T-cell (primary cell): ENCODE measurements at places on chromosomes 2 and 18.

GRCh38 chr2:46564811-46565241 is 85.5 kb downstream of the TMEM247 start:
- DNase-seq, result no peak

DNA sequence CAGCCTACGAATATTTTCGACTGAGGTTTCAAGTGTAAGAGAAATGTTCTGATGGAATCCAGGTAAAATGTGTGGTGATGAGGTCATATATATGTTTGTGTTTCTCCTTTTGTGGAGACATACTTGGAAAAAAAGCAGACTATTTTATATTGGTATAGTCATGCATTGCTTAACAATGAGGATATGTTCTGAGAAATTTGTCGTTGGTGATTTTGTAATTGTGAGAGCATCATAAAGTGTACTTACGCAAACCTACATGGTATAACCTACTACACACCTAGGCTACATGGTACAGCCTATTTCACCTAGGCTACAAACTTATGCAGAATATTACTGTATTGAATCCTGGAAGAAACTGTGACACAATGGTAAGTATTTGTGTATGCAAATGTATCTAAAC is 1849.9 kb upstream of the CELF4 start:
- DNase-seq, result no peak

DNA sequence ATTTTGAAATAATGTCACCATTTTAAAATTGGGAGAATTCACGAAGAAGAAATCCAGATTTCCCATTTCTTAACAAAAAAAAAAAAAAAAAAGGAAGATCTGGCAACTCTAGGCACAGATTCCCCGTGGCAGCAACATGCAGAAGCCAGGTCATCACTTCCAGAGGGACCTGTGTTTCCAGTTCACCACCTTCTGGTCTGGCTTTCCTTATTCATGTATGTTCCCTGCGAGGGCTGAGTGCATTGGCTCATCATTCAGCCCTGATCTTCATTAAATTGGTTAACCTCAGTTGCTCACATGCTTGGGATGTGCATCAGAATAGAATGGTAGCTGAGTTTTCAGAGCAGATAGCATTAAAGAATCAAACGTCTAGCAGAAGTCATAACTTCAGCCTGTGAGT is 25.0 kb upstream of the MAP3K20 start:
- DNase-seq, result no peak

DNA sequence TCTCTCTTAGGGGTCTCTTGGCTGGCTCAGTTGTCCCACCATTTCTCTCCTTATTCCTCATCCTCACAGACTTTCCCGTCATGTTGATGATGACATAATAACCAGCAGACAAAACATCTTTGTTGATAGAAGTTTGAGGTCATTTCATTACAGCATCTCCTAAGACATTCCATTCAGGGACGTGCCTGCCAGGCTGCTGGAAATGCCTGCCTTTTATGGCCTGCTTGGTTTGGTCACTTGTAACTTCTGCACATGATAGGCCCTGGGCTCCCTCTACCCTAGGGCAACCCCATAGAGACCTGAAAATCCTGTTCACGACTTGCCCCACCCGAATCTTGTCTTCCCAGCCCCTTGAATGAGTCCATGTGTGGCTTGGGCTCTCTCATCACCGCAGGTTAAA is 81.7 kb downstream of the SDC1 start:
- DNase-seq, result no peak

DNA sequence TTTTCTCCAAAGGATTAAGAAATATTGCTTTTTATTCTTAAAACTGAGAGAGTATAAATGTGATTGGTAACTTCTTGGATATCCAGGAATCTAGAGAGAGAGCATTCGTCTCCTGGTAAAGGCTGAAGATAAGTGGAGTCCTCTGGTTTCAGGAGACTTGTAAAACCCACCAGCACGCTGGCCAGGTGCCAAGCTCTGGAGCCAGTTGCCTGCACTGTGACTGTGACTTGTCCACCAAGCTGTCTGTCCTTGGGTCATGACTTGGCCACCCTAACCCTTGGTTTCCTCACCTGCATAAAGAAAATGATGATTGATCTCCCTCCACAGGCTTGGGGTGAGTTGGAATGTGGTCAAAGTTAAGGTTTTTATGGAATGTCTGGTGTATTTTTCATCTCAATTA is 185.4 kb upstream of the NCKAP5 start:
- no peak for DNase-seq
